Brain (organoid and tissue), 16 donors: ENCODE measurements at places on chromosomes 2 and 18. TPM values are rescaled to one million over a fixed set of nuclear protein-coding genes. Genes with fewer than 3 reads are reported as not detected.

The D2HGDH gene
- 5.2 TPM for polyA plus RNA-seq

The SCN9A gene
- polyA plus RNA-seq: 0.22 TPM

The TDRD15 gene
- not detected for polyA plus RNA-seq

The RUFY4 gene
- not detected for polyA plus RNA-seq

The TAF1B gene
- polyA plus RNA-seq: 5.5 TPM

The KIAA2012 gene
- 0.42 TPM for polyA plus RNA-seq
